ENCODE measurements at places on chromosomes 3 and 15.
A peak's percentile ranks its signal among the peaks of the same experiment; 100 is the strongest.

- peak; percentile 96 for DNase-seq
Measured at GRCh38 chr15:78437762-78438618, at the start of gene IREB2. Gene IREB2 (plus strand): TSS chr15:78438216. CDS start chr15:78438338, 122 bp downstream.

DNA sequence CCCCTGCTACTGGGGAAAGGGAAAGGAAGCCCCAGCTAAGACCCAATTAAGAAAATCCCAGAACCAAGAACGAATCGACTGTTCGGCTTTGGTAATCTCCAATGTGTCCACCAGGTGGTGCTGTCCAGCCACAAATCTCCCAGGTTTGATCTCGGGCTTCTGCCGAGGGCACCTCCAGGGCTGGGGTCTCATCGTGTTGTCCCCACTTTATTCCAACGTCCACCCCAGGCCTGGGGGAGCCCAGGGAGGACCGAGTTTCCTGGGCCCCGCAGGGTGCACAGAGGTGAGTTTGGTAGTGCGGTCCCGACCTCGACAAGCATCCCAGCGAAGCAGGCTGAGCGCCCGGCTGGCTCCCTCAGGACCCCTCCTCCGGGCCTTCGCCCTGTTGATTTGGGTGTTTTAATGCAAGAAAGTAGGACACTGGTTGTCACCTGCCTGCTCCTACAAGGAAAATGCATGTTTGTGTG, 185.1 kb downstream of the GOLGA6L6 start:
- DNase-seq, result peak; percentile 46

GRCh38 chr3:193240850-193241706, at the start of gene PLAAT1:
Gene PLAAT1 (plus strand): TSS chr3:193241222. CDS start chr3:193255651, 14,429 bp downstream.
- peak; percentile 54 for DNase-seq

GRCh38 chr15:101252836-101253235, 988 bp upstream of the CHSY1 start:
- DNase-seq, result no peak

GRCh38 chr3:46883054-46883829, 5.7 kb downstream of the PTH1R start:
- no peak for DNase-seq

DNA sequence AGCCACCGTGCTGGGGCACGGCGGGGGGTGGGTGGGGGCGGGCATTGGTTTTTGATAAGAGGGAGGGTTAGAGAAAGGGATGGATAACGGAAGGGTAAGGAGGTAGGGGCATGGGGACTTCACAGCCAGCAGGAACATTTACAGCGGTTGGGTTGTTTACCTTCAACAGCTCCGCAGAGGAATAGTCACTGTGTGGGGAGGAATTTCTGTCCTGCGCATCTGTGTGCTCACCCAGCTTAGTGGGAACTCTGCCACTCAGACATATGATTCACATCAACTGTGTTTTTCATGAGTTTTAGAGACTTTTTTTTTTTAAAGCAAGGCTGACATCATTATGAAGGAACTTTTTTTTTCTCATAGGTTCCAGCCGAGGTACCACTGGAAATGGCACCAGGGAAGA, 19.6 kb downstream of the CHRD start:
- DNase-seq, result peak; percentile 33

DNA sequence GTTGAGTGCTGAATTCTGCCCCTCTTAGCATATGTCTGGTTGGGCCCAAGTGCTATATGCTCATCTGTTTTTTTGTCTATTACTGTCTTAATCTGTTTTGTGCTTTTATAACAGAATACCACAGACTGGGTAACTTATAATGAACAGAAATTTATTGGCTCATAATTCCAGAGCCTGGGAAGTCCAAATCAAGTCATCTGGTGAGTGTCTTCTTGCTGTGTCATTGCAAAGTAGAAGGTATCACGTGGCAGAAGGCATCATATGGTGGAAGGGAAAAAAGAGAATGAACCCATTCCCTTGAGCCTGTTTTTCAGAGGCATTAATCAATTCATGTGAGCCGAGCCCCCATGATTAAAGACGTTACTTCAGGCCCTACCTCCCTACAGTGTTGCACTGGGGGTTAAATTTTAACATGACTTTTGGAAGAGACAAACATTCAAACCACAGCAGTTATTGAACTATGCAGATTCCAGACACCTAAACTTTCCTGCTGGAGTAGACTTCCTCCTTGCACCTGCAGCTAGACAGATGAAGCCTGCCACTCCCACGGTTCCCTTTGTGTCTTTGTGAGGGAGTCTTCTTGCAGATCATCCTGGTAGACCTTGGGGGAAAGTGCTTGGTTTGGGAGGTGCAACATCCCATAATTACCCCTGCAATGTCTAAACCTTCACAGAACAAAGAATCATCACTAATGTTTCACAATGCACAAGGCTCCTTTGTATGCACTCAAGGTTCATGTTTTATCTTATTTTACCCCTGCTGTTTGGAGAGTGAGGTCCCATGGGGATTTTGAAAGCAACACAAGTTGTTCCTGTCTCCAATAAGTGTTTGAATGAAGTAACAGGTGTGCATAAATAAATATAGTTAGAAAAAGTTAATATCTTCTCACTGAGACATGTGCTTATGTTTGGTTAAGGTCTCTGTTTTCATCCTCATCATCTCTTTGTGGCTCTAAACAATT, 64.7 kb upstream of the XCR1 start:
- no peak for DNase-seq

All from RCC 7860 (cell line).